ENCODE measurements at places on chromosomes 12 and 14. TPM values are rescaled to one million over a fixed set of nuclear protein-coding genes. Genes with fewer than 3 reads are reported as not detected.

- DNase-seq = no peak
These were observed 169.9 kb downstream of the TSPAN9 start for GRCh38 chr12:3247077-3247476.

DNA sequence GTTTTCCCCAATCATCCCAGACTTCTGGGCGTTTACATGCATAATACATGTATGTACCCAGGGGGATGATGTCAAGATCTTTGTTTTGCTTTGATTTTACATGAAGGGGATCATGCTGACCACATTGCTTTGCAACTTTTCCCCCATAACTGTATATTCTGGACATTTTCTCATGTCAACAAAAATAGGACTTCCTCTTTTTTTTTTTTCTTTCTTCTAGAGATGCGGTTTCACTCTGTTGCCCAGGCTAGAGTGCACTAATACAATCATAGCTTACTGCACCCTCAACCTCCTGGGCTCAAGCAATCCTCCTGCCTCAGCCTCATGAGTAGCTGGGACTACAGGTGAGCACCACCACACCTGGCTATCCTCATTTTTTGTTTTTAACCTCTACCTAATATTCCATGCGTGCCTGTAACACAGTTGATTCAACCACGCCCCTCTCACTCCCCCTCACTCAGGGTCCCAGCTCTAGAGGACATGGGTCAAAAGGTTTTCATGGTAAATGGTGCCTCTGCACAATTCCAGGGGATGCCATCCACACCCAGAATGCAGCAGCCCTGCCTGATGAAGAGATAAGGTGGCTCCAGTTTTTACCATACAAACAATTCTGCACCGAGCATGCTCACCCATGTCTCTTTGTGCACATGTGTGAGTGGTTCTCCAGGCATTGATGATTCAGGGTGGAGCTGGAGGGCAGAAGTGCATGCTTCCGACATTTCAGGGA lies 32.0 kb upstream of the CIPC start:
- no peak for DNase-seq

- no peak for DNase-seq
These were observed 21.6 kb downstream of the C12orf75 start for GRCh38 chr12:105352052-105352451.

- no peak for DNase-seq
These were observed 69.9 kb downstream of the TBK1 start for GRCh38 chr12:64521833-64522232.

Gene HSPB8
- total RNA-seq = 27.3 TPM

Gene CFAP54
- total RNA-seq = 16.2 TPM

Gene SYNDIG1L
- total RNA-seq = 8.7 TPM

Gene MAPKAPK5
- 39.1 TPM for total RNA-seq
